ENCODE measurements at places on chromosomes 3 and 15.

DNA sequence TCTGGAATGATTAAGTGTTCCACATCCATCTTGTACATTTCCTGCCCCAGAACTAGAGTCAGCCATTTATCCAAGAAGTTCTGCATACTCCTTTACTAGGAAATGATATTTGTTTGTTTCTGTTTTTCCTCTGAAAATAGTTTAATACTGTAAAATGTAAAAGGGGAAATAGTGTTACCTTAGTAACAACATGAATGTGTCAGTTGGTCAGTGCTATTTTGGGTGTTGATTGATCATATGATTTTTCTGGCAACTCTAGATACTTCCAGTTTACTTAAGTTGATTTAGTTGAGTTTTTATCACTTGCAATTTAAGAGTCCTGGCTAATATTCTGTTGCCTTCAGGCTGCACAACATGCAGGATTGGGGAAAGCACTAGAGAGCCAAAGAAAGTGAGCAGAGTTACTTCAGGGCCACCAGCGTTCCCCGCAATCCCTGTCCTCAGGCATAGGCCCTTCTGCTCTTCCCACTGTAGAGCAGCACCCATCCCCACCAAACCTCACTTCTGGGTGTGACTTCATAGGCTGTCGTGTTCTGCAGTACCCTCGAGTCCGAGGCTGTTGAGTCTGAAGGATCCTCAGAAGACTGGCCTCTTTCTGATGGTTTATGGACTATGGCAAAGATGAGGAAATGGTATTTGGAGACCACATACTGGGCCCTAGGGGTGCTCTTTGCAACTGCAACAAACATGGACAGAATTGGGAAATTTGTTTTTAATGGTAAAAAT is 69.0 kb downstream of the CHD2 start:
- DNase-seq, result no peak

DNA sequence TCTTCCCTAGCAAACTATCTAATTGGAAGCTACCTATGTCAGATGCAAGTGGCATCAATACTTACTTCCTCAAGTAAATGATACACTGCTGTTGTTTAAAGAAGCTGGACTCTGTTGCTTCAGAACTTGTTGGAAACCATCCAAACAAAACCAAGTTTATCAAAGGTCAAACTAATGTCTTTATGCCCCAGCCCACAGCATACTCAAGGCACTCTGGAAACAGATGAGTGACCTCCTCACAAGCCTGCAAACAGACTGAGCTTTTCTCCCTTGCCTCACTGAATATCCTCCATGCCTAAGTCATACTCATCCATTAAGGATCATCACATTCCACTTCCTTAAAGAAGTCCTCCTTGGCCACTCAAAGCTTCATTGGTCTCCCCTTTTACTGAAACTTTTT is 107.4 kb upstream of the ACP3 start:
- DNase-seq, result no peak

DNA sequence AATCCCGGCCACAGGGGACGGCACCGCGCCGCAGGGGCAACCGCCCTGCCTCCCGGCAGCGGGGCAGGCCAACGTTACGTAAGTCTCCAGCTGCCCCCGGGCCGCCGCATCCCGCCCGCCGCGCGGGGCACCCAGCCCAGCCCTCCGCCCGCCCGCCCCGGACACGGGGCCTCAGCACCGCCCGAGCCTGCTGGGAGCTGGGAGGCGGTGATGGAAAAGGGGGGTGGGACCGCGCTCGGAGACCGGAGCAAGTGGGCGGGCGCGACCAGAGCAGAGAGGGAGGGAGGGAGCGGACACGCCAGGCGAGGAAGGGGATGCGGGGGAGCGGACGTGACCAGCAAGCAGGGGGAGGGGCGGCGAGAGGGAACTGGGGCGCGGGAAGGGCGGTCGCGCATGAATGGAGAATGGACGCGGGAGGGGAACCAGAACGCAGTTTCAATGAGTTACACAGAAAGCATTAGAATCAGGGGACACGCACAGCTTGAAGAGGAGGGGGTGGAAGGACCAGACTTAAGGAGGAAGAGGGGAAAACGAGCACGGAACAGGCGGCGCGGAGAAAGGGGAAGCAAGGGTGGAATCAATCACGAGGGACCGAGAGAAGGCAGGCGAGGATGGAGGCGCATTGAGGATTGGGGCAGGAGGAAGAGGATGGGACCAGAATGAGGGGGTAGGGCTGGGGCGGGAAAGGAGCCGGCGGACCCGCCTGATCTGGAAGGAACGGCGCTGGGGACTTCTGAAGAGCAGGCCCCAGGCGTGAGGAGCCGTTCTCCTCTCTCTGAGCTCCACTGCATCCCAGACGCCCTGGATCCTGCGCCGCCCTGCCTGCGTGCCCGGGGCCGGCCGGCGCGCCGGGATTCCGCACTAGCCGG is 559 bp downstream of the PKM start:
- DNase-seq, result peak; percentile 78

DNA sequence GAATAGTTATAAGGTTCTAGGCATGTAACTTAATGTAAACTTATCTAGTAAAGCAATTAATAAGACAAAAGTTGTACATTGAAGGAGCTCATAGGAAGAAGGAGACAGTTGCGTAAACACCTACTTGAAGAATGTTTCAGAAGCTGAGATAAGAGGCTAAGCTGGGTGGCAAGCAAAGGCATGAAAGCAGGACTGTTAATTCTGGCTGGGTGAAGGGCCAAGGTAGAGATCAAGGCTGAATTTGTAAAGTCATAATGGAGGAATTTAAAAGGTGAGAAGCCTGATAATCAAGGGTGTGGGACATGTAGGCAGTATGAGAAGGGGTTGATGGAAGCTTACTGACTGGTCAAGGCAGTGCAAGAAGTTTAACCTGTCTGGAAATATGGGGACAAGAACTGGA is 80.4 kb upstream of the TGFBR2 start:
- no peak for DNase-seq

GRCh38 chr3:46092702-46093080 is 65.4 kb upstream of the XCR1 start:
- DNase-seq, result no peak

DNA sequence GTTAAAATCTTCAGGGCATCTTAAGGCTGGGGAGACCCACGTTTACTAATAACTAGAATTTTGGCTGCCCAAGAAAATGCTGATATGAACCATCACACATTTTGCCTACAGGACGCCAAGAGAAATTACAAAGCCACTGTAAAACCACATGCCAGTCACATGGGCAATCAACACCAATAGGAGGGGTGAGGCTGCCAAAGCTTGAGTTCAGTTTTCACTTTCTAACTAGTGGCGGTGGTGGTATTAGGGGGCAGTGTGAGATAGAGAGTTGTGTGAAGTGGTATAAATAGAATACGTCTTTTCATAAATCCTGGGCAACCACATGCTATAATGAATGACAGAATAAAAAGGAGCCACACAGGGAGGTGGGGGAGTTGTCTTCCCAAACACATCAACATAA is 147.3 kb downstream of the WNT5A start:
- no peak for DNase-seq

DNA sequence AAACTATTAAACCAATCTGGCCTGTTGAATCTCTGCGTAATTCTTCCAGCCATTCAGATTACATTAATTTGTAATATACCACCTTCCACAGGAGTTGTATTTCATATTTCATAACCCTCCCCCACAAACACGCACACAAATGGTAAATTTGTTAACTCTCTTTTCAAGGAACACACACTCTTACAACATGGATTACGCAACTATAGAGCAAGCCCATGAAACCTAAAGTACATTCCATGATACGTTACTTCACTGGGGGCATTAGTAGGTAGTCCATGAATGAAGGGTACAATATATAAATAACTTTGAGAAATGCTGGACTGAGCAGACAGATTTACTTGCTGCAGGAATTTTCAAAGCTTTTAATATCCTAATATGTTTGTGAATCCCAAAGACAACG is 65.0 kb downstream of the TRIM69 start:
- no peak for DNase-seq

- no peak for DNase-seq
Observed at GRCh38 chr15:100918690-100919480, at the start of gene LRRK1. Gene LRRK1, plus strand, starts transcription at chr15:100919357. Its CDS starts 5,276 bp downstream, at chr15:100924633.

DNA sequence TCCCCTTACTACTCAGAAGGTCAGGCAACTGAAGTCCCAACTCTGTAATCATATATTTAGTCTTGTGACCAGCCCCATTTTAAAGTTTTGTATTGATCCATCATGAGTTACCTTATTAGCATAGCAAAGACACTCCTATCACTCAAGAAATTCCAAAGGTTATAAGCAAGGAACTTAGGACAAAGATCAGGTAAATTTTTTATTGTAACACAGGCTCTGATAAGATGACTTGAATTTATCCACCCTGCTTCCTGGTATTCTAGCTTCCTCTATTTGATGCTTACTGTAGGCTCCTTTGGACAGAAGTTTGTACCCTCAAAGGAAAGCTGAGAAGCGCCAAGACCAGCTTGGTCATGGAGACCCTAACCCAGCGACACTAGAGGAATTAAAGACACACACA is 8.2 kb upstream of the NDN start:
- DNase-seq, result no peak

DNA sequence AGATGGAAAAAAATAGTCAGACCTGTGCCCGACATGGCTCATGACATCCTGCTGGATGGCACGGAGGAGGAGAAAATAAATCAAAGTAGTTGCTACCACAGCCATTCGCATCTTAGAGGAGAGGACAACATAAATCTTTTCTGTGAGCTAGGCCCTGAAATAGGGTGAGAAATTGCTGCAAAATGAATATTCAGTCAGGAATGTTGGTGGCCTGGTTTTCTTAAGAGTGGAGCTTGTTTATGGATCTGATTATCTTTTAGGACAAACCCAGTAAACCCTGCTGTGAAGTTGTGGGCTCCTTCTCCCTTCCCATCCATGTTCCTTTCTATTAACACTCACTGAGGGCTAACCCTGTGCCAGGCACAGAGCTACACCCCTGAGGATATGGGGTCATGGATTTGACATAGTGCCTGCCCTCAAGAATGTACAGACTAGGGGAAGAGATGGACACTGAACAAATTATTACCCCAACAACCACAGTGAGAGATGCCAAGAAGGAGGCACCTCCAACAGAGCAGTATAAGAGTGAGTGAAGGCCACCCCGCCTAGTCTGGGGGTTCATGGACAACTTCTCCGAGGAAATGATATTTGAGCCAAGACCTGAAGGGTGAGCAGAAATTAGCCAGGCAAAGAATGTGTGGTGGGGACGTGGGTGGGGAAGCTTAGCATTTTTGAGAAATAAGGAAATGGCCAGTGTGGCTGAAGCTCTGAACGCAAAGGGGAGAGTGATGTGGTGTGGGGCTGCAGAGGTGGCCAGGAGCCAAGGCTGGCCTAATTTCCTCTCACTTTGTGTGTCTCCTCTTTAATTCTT is 68.9 kb upstream of the ARL8B start:
- no peak for DNase-seq

DNA sequence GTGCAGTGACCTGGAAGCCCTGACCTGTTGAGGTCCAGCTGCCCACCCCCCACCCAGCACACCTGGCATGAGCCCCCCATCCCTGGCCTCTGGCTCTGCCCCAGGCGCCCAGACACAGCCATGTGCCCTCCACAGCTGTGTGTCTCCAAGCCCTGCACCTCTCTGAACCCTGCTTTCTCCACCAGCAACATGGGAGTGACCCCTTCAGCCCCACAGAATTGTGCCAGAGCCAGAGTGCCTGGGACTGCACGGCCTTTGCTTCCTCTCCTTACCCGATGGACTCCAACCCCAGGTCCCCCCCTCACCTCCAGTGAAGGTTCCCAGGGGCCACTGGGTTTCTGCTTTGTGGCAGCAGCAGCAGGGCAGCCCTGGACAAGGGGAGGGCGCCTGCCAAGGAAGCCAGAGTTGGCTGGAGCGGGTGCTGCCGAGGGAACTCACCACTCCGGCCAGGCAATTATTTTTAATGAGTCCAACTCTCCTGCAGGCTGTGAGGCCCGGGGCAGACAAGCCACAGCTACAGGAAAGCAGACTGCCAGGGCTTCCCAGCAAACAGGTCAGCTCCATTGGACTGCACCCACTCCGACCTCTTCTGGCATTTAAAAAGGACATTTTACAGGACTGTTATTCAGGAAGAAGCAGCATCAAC is 24.1 kb downstream of the PRR20G start:
- no peak for DNase-seq

DNA sequence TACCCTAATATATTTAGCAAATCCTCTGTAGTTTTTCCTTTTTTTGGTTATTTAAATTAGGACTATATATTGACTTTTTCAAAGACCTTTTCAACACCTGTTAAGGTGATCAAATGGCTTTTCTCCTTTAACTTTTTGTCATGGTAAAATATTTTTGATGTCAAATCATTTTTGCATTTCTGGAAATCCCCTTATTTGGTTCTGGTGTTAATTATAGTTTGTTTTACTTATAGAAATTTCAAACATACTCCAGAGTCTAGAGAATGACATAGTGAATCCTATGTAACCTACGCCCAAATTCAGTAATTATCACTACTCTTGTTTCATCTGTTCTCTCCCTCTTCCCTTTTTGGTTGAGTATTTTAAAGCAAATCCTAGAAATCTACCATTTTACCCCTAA is 121.3 kb upstream of the TBL1XR1 start:
- no peak for DNase-seq

DNA sequence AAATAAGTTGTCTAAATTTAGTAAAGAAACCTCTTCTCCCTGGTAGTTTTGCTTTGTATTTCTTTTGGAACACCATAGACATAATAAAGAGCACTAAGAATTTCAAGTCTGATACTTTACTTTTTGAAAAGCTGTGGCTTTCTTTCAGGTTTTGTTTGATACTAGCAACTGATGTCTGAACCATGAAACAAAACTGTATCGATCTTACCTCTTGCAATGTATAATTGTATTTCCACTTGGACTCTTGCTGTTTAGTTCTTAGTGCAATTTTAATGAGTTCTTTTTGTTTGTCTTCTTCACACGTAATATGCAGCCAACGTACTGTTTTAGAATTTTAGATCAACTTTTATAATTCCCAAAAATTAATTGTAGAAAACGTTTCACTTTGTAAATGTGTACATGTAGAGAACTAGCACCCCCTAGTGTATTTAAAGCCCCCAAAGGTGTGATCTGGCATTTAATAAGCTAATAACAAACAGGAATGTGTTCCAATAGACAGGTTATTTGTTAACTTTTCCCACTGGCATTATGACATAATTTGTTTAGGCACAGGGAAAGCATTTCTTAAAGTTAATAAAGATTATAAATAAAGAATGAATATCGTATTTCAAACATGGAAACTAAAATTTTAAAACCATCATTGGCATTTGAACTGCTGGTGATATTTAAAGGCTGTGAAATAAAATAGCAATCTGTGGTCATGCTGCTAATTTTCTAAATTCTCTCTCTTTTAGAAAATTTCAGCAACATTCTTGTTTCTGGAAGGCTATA is 289.1 kb upstream of the DNAJC19 start:
- DNase-seq, result no peak

- DNase-seq, result no peak
Observed at GRCh38 chr15:70853973-70854665, at the start of gene LARP6. Gene LARP6, minus strand, starts transcription at chr15:70854157. Its CDS starts 69 bp downstream, at chr15:70854088.

DNA sequence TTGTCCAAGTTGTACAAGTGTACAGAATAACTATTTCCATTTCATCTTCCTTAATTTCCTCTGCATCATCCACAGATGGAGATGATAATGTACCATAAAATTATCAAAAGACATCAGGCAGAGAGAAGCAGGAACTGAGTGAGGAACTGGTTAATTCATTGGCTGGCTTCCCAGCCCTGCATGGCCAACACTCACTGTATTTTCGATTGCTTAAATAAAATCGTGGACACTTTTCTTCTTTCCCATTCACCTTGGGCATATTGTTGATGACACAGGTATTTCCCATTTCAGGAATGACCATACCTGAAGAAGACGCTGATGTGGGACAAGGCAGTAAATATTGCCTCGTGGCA is 144.2 kb upstream of the ABHD17C start:
- DNase-seq, result no peak

GRCh38 chr15:52441841-52442240 is 86.8 kb downstream of the MYO5A start:
- no peak for DNase-seq

- no peak for DNase-seq
Observed at GRCh38 chr3:169674090-169674489, 10.6 kb upstream of the MECOM start.

Measured in activated CD4-positive, alpha-beta T cell treated with anti-CD3 and anti-CD28 coated beads, Interleukin-2, amount 10 ng/mL, durations not matched to agents 7 days and 5 days (primary cell).